ENCODE measurements at places on chromosomes 7 and 10.

DNA sequence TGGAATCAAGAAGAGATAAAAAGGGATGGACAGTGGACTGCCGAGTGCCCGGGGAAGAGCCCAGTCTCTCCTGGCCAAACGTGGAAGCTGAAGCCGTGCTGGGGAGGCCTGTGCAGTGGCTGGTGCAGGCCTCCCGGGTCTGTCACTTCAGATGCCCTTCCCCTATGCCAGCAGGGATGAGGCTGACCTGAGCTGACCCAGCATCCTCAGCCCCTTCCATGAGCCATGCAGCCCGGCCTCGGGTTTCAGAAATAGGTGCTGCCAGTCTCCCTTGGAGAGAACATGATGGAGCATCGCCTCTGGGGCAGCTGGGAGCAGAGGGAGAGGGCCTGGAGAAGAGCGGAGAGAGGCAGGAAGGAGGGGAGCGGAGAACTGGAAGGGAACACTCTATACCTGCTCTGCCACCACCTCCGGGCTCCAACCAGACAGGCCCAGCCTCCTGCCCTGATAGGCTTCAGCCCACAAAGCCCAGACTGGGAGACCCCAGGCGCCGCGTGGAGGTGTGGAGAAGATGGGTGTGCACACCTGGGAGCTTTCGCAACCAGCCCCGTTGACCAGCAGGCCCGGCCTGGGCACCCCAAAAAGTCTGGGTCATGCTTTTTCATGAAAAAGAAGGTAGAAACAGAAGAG lies 68.6 kb upstream of the PPP2R2D start:
- no peak for DNase-seq

DNA sequence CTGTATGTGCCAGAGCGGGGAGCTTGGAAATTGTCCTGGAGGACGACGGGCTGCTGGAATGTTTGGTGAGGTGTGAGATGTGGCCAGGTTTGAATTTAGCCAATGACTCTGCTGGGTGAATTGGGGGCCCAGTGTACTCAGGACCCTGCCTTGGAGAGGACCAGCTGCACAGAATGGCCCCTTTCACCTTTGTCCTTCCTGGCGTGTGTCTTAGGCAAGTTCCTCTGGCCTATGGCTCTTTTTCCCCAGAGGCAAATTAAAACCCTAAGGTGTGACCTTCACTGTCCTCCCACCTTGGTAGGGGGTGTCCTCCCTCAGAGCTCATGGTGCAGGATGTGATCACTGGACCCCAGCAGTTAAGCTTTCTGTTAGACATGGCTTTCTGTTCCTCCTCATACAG lies 47.8 kb downstream of the CXCL12 start:
- DNase-seq = no peak

GRCh38 chr10:6274040-6274439 lies 71.3 kb downstream of the PFKFB3 start:
- peak; percentile 47 for DNase-seq

- DNase-seq = no peak
Observed at GRCh38 chr10:113537672-113538071, 15.2 kb upstream of the HABP2 start.

DNA sequence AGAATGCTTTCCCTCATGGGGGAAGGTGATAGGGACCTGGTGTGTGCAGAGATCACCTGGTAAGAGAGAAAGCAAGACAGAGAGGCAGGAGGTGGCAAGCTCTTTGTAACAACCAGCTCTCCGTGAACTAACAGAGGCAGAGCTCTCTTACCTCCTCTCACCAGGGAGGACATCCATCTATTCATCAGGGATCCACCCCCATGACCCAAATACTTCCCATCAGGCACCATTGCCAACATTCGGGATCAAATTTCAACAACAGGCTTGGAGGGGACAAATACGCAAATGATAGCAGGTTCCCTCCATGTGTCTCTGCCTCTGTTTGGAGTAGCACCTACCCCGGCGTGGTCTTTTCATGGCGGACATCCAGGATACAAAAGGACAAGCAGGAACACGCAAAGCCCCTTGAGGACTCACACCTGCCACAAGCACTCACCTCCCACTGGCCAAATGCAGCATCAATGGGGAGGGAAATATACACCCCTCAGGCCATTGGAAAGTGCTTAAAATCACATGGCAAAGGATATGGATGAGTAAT lies 431.2 kb upstream of the AUTS2 start:
- DNase-seq = no peak

GRCh38 chr7:139772873-139773272 lies 4.9 kb downstream of the HIPK2 start:
- DNase-seq = no peak

DNA sequence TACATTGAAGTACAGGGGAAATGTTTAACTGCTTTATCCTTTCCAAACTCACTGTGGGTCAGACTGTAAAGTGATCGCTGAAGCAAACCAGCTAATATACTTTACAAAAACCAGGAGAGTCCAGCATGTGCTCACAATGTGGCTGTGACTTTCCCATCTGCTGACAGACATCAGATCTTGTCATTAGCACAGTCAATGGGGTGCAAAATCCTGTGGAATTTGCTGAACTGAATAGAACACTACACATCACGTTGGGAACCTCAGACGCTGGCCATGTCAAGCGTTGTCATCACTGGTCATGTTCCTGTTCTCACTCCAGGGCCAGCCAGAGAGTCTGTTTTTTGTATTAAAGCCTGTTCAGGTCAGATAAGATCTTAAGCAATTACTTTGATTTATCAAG lies 83.4 kb downstream of the AGMO start:
- DNase-seq = no peak

DNA sequence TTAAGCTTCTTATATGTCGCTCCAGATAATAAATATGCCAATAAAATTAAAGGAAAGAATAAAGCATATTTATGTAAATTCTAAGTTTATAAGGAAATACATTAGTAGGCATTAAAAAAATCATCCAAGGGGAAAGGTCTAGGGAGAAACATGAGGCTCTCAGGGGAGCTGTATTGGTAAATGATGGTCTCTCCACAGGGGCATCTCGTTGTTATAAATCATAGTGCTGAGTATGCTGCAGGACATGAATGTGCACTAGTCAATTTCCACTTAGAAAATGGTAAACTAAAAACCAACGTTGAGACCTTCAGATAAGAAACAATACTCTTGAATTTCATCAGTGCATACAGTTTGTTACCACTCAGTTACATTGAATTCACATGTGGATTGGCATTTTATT lies 194.0 kb upstream of the AHR start:
- no peak for DNase-seq

- DNase-seq = peak; percentile 99
Observed at GRCh38 chr7:106425017-106425719, 140.4 kb upstream of the NAMPT start.

GRCh38 chr7:88789480-88790064 lies 6.0 kb downstream of the TEX47 start:
- DNase-seq = peak; percentile 44

GRCh38 chr10:73083221-73083620 lies 13.4 kb downstream of the P4HA1 start:
- DNase-seq = no peak

- peak; percentile 63 for DNase-seq
Observed at GRCh38 chr10:103184615-103185014, 8.5 kb downstream of the NT5C2 start.

- DNase-seq = no peak
Observed at GRCh38 chr7:36979810-36980248, 255.5 kb upstream of the AOAH start.

GRCh38 chr7:6157685-6158423 lies 114.6 kb downstream of the CYTH3 start:
- DNase-seq = no peak

- DNase-seq = no peak
Observed at GRCh38 chr10:43409385-43410109, 561 bp upstream of the HNRNPF start.

DNA sequence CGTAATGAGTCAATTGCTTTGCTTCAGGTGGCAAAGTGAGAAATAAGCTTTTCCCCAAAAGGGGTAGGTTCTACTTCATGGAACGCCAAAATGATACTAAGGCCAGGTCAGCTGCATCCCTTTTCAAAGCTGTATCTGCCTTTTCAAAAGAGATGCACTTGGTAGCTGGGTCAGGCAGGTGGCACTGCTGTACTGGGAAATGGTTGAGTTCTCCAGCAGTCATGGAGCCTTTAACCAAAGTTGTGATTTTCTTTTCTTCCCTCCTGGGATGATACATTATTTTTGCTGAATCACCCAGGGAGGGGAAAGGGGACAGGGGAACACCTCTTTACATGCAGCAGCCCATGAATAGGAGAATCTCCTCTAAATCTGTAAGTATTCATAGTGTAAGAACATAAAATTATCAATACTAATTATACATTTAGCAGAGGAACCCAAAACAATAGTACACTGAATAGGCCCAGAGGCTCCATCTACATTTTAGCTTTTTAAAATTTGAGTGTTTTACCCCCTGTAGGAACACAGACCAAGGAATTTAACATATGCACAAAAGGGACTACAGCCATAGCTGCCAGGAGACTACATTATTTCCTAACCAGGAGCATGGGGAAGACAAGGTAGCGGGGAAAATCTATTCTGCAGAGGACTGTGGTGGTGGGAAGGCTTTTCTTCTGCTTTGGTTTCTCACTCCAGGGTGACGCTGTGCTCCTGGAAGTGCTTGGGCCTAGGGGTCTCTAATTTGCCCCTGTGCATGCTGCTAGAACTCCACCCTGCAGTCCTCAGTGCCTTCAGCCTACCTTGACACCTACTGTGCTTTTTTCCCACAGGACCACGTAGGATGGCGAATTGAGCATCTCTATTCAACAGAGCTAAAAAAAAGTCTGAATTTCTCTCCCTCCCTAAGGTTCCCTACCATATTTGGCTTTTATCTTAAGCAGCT lies 6.4 kb upstream of the GPR22 start:
- peak; percentile 77 for DNase-seq

DNA sequence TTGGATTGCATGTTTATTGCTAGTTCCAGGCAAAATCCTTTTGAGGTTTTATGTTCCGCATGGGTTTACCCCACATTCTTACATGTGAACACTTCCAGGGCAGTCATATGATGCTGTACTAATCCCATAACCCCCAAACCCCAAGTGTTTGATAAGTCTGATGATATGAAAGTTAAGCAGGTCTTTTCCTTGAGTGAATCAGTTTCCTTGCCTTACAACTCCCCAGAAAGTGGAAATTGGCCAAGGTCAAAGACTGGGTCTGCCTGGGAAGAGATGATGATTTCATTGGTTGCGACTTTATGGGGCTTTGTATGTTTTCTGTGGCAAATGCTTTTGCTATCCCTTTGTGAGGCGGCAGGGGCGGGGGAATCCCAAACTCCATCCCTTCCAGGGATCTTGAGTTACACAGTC lies 24.7 kb downstream of the AFAP1L2 start:
- no peak for DNase-seq

GRCh38 chr10:48760983-48761382 lies 76.3 kb downstream of the WDFY4 start:
- no peak for DNase-seq

- DNase-seq = no peak
Observed at GRCh38 chr7:44609829-44610228, 3.4 kb downstream of the OGDH start.

GRCh38 chr10:129277841-129278240 lies 189.2 kb upstream of the MGMT start:
- DNase-seq = no peak

GRCh38 chr10:90958781-90959180 lies 37.9 kb upstream of the ANKRD1 start:
- DNase-seq = no peak

DNA sequence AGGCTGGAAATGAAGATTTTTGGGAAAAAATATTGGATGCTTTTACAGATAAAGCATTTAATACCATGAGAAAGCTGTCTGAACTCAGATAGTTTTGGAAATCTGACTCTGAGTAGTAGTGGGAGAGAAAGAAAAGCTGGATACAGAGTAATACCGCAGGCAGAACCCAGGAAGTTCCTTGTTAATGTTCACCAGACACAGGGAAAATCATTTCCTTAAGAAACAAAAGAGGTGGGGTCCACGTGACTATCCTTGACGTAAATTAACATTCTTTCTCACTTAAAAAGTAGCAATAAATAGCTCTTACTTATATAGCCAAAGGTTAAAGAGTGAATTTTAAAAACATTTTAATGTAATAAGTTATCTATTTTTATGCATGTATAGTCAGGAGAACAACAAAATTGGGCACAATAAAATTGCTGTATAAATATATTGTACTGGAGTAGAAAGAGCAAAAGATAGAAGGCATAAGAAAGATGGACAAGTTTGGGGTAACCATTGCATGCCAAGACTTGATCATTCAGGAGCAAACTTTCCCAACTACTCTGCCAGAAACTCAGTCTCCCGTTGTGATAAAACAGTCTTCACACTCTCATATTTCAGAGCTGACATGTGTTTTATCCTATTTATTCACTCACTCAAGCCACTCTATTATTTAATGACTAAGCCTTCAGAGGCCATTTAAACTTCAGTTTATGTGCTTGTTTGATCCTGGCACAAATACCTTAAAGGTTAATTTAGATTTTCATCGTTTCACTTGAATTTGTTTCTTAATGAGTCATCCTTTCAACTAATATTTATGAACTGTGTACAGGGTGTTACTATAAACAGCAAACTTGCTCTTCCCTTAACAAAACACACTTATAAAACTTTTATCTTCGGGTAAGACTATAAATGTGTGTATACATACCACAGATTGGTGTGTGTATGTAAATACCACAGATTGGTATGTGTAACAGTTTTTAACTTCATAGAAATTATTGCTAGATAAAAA lies 143.1 kb downstream of the GNAI1 start:
- peak; percentile 79 for DNase-seq
